NAMALWA (cell line): ENCODE measurements at places on chromosomes 1 and 21.
A peak's percentile ranks its signal among the peaks of the same experiment; 100 is the strongest.

DNA sequence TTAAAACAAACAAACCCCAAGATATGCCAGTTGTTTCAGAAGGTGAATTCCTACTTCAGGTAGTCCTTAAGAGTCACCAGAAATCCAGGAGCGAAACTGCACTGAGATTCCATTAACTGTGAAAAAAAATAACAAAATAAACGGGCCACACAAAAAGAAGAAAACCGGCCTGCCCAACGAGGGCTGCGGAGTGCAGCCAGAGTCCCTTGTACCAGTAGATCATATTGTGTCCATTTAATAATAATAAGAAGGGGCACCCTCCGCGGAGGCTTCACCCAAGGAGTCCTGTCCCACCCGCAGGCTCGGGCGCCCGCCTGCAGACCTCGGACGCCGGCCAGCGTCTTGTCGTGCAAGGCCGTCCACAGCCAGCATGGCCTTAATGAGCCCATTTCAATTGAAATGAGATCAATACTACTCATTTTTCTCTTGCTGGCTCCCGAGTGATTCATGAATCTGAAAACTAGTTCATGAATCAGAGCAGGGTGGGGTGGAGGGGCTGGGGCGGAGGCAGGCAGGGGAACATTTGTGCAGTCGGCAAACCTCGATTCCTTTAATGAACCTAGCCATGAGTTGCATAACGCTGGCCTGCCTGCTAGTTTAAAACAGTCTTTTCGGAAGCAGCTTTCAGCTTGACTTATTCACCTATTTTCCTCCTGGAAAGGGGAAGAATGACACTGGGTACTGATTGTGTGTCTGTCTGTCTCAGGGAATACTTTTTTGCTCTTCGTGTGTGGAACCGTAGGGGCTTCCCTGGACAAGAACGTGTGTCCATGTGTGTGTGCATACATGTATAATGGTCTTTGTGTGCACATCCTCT, 113.1 kb upstream of the IRF2BP2 start:
- DNase-seq, result no peak

GRCh38 chr1:56975446-56975845, 9.6 kb upstream of the C8B start:
- DNase-seq, result no peak

- DNase-seq, result no peak
These were observed 58.4 kb downstream of the IGSF5 start for GRCh38 chr21:39803393-39803792.

- peak; percentile 40 for DNase-seq
These were observed 13.1 kb downstream of the UBIAD1 start for GRCh38 chr1:11285883-11286734.

DNA sequence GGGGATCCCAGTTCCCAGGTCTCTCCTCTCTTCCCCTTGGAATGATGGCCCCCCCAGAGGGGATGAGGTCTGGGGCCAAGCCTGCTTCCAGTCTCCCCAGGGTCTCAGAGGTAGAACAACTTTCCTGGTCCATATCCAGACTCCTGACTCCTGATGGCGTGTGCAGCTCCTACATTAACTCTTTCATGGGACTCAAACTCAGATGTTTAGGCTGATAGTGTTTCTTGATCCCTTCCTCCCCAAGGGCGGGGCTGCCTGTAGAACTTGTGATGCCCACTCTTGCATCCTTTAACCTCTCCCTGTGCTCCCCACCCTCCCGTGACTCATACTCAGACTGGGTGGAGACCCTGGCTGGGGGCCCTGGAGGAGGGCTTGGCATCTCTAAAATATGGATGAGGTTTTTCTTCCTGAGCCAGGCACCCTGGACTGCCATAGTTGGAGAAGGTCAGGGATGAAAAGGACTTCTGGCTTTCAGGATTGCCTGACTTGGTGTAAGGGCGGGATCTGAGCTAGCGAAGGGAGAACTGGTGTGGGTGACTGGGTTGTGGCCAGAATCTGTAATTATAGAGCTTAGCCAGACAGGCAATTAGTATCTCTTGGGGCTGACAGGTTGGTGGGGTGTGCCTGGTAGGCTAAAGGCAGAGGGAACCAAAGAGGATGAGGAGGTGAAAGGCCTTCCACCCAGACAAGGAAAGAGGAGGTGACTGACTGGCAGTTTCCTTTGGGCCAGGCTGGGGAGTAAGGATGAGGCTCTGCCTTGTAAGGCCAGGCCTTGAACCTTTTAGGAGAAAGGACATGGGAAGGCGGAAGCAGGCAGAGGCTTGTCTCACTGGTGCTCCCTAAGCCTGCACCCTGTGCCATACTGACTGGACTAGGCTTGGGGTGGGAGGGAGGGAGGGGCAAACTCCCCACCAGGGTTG, 1.5 kb downstream of the ATP8B2 start:
- peak; percentile 35 for DNase-seq

DNA sequence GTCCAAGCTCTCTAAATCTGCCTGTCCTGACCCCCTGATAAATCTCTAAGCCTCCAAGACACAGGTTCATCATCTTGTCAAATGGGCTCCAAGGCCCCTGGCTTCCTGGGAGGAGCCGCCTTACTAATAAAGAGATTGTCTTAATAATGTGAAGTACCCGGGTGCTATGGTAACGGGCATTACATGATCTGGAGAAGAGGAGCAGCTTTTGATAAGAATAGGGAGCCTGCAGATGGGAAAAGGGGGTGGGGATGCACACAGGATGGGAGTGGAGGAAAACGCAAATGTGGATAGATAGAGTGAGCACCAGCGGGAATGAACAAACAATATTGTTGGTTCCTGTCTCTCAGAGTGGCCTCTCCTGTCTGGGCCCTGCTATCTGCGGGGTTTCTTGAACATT, 11.9 kb upstream of the RXRG start:
- DNase-seq, result no peak

- no peak for DNase-seq
These were observed 4.1 kb upstream of the TRAF3IP3 start for GRCh38 chr1:209751627-209752231.
